Vagina (tissue), 2 donors: ENCODE measurements at places on chromosomes 4 and X.

DNA sequence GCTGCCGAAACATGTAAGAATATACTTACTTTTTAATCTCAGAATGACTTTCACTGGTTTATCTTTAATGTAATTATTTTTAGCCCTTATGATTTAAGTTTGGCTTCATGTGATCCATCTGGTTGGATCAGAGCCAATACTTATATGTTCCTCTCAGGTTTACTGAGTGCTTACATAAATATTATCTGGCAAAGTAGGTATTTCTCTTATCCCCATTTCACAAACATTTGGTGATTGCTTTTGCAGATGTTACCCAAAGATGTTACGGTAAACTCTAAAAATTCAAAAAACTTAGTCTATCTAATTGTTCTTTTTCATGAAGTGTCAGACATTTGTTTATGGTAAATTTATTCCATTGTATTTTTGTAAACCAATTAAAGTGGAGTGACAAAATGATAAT is 115.0 kb upstream of the TLL1 start:
- DNase-seq: no peak
- H3K27me3 ChIP-seq: no peaks in the 10 kb centered on the region
- no peaks in the 10 kb centered on the region for H3K4me1 ChIP-seq
- H3K36me3 ChIP-seq: no peaks in the 10 kb centered on the region

DNA sequence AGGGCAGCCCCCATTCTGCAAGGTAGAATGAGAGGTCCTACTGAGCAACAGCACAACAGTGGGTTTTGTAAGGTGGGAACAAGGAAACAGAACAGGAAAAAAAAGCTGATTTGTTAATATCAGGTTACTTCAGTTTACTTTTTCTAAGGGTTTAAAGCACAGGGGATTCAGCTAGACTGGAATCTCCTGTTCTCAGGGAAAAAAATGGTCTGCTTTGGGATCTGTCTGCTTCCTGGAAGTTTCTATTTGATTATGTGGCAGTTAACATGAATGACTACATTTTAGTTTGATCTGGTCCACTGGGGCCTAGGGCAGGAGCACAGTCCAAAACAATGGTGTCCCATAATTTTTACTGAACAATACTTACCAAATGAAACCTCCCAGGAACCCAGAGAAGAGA is 104.6 kb downstream of the FBXW7 start:
- H3K4me3 ChIP-seq: no peak overlapping the region
- no peaks in the 10 kb centered on the region for H3K4me1 ChIP-seq

DNA sequence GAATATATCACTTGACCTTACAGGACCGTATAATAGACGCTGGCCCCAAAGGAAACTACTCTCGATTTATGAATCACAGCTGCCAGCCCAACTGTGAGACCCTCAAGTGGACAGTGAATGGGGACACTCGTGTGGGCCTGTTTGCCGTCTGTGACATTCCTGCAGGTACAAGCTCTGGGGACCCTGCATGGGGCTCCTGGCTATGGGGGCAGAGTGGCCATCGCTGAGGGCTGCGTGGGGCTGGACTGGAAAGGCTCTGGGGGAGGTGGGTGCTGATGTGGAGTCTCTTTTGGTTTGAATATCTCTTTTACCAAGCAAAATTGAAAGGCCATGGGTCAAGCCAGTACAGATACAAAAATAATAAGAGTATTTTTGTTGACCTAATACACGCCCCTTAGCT is 33.9 kb downstream of the NELFA start:
- DNase-seq: no peak
- no peak overlapping the region for H3K27ac ChIP-seq
- H3K36me3 ChIP-seq: no peaks in the 10 kb centered on the region
- no peak overlapping the region for H3K4me3 ChIP-seq
- no peaks in the 10 kb centered on the region for H3K4me1 ChIP-seq

DNA sequence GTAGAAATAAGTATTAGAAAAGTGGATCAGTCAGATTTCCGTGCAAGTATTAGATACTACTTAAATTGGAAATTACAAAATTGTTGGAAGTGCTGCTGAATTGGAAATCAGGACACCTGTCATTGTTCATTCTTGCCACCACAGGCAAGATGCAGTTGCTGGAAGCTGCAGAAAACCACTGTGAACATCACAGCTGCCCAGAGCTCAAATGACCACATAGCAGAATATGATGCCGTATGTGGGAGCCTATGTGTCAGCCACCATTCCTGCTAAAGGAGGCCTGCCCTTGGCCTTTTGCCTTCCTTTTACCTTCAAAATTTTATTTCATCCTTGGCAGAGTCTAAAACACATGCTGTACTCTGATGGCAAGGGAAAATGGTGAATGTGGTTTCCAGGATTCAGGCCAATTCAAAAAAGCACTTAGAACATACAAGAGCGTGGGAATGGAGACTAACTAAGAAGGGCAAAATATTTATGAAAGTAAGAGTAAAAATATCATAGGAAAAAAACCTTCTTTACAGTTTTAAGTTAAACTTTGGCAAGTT is 1005.5 kb upstream of the GRID2 start:
- no peak overlapping the region for H3K4me3 ChIP-seq
- DNase-seq: no peak
- H3K36me3 ChIP-seq: no peaks in the 10 kb centered on the region
- H3K4me1 ChIP-seq: no peaks in the 10 kb centered on the region

DNA sequence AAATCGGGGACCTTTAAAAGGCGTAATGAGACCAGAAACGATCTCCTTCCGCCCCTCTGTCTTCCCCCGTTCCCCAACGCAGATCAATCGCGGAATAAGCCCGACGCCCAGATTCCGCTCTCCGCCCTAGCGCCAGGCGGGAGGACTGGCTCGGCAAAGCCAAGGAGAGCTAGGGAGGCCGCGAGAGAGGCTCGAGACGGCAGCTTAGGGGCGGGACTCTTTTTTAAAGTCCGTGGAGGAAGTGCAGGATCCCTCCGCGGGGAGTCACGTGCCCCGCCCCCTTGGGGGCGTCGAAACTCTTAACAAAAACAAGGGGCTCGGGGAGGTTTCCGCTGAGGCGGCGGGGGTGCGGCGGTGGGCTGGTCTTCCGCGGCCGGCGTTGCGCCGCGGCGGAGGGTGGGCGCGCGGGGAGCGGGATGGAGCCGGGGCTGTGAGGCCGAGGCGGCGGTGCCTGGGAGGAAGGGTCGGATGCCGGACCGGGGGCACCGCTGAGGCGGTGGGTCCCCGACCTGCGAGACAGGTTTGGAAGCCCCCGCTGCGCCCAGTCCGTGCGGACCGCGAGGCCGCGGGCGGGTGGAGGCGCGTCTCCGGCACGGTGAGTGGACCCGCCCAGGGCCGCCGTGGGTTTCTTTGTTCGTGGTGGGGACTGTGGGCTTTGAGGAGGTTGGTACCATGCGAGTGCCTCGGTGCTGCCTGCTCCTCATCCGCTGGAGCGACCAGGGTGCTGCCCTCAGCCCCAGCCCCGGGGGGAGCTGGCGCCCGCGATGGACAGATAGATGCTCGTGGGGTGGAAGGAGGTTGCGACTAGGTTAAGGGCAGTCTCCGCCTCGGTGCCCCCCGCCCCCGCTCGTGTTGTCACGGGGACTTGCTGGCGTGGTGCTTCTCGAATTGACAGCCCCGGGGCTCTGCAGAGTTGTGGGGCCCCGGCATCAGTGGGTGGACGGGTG is at the start of gene CCNG2:
CCNG2 (plus strand) TSS at position 296 of the 947 bp plus-strand sequence. CDS start 1,326 bp downstream, outside the sequence.
- peak within 1 kb of the TSS; percentile 91 for H3K4me3 ChIP-seq
- H3K27ac ChIP-seq: peak within 1 kb of the TSS; percentile 96
- peak; percentile 91 for DNase-seq
- peaks cover 28% of the 10 kb centered on the region for H3K4me1 ChIP-seq

GRCh38 chr4:154616287-154616686 is 3.8 kb upstream of the FGG start:
- H3K36me3 ChIP-seq: no peaks in the 10 kb centered on the region
- no peak for DNase-seq
- no peak overlapping the region for H3K4me3 ChIP-seq

GRCh38 chr4:127852661-127853060 is 28.0 kb upstream of the PLK4 start:
- H3K27me3 ChIP-seq: no peaks in the 10 kb centered on the region
- no peak overlapping the region for H3K4me3 ChIP-seq
- no peak for DNase-seq
- H3K4me1 ChIP-seq: peaks cover 8% of the 10 kb centered on the region
